ENCODE measurements at places on chromosomes 2 and 18. TPM values are rescaled to one million over a fixed set of nuclear protein-coding genes. Genes with fewer than 3 reads are reported as not detected.

Gene LOXHD1
- 0.70 TPM for polyA plus RNA-seq

Gene OST4
- 316 TPM for polyA plus RNA-seq

DNA sequence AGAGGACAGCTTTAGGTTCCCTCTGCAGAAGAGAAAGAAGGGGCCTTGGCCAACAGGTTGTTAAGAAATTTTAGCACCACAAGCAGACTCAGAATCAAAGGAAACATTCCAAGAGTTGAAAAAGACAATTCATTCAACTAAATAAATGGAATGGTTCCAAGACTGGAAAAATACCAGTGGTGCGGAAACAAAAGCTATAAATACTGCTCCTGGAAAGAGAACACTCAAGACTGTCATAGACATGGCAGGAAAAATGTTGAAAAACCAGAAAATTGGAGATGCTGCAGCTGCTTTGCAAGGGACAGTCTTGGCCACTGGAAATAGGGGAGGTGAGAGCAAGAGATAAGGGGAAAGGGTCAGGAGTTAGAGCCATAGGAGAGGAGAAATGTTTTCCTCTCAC, 312.7 kb upstream of the CYRIA start:
- peak; percentile 67 for DNase-seq

GRCh38 chr2:133570542-133570941, 2.3 kb upstream of the NCKAP5 start:
- DNase-seq: no peak

DNA sequence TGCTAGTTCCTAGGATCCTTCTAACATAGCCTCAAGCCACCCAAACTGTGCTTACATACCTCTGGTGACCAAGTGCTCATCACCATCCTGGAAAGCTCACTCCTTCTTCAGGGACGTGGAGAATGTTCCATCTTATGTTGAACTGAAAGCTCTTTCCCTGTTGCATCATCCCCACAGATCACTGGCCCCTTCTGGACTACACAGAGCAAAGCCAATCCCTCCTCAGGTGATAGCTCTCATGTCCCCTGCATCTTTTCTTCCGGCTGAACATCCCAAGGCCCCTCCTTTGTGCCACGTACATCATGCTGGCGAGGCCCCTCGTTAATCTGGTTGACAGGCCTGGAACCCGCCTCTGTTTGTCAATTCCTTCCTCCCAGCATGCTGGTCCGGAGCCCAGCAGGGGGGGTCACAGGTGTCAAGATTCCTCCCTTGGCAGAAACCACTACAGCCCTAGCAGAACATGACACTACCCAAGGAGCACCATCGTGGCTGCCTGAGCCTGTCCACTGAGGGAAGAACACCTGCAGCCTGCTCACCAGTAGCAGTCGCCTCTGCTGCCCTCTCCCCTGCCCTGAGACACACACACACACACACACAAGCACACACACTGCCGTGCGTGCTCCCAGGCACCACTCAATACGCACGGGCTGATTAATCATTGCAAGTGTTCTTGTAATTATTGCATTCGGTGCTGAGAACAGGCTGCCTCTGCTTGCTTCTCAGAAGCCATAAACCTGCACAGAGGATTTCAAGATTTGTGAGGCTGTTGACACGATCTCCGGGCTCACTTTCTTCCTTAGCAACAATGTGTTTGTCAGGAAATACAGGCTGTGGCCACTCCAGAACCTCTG, 6.3 kb upstream of the KCNK3 start:
- DNase-seq: no peak

DNA sequence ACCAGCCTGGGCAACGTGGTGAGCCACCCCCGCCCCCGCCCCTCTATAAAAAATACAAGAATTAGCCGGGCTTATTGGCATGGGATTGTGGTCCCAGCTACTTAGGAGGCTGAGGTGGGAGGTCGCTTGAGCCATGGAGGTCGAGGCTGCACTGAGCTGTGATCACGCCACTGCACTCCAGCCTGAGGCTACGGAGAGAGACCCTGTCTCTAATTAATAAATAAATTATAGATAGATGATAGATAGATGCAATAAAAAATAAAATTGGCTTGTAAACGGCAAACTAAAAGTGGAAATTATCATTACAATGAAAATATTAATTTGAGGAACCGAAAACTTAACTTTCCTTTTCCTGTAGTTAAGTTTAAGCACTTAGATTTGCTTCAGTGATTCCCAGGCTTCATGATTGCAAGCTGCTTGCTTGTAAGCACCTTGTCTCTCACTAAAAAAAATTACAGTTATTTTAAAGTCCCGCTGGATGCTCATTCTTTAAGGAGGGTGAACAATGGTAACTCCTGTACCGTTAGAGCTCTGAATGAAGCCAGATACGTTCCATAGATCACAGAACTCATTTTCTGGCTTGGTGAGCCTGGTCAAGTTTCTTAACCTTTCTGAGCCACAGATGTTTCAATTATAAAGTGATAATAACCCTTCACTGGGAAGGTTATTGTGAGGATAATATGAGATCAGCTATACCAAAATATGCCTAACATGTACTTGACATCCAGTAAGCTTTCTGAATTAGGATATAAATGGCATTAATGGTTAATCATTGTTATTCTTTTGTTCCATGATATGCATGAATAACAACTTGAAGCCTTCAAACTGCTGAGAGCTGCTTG, 9.3 kb upstream of the NARS1 start:
- no peak for DNase-seq

DNA sequence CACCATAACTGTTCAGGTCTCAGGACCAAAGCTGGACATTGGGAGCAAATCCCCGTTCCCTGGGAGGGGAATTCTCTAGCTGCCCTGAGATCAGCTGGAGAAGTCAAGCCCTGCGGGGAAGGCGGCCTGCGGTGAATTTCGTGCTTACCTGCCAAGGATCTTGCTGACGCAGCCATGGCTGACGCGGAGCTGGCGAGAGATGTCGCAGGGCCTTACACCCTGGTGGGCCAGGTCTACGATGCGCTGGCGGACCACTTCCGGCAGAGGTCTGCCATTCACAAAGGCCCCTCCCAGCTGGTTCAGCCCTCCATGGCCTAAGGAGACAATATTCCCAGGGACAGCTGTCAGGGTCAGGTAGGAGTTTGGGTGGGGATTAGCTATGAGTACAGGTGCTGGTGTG, 32.1 kb downstream of the PAX8 start:
- no peak for DNase-seq

- DNase-seq: no peak
These were observed 27.0 kb downstream of the FHL2 start for GRCh38 chr2:105371810-105372209.

GRCh38 chr2:109027702-109028101, 38.7 kb upstream of the EDAR start:
- no peak for DNase-seq

GRCh38 chr18:56431551-56431950, 206.8 kb downstream of the TXNL1 start:
- DNase-seq: no peak

DNA sequence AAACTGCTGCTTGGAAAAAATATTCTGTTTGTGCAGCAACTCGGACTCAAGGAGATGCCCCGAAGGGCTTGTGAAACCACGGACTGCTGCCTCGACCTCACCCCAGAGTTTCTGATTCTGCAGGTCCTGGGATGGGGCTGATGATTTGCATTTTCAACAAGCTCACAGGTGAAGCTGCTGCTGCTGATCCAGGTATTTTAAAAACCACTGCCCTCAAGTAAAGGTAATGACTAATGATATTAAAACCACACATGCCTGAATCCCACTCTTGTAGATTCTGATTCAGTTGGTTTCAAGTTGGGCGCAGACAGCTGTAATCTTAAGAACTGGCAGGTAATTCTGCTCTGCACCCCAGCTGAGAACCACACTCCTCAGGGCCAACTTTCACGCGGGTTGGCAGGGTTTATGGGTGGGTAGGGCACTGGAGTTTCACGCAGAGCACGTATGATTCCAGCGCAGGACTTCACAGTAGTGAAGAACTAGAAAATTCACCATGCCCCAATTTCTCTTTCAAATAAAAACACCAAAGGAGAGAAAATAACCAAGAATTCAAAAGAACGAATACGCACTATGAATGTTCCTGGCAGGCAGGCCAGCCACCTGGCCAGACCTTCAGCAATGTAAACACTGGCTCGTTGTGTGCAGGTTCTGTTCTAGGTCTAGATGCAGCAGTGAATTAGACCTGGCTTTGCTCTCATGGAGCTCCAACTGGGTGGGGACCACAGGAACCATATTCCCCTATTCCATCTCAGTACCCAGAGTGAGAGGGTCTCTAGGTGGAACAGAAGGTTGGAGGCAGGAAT, 74.6 kb upstream of the ZFP36L2 start:
- DNase-seq: no peak

- no peak for DNase-seq
These were observed 53.2 kb downstream of the ANO7 start for GRCh38 chr2:241241669-241242068.

DNA sequence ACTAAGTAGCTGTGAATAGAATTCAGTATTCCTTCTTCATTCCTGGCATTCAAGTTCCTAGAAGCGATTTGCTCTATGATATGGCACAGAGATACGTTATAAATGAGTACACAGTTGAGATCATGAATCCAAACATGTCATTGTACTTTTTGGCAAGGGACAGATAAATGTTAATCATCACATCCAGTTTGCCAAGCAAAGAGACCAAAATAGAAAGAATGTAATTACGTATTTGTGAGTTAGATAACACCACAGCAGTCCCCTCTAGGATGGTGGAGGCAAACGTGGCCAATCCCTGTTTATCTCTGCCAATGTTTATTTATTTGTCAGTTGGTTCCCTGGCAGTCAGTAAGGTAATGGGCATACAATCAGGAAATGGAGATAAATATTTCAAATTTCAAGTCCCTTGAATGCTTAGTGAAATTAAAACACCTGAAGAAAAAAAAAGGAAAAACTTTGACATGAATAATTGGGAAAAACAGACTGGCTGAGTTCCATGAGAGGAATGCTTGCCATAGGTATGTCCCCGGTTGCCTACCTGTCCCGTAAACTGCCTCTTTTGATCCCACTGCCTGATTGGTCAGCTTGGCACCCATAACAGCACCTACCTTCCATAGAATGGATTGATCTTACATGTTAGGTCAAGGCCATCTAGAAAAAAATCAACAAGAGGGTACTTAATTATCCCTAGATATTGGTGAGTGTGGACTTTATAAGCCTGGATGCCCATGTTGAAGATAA, 451.1 kb upstream of the NETO1 start:
- no peak for DNase-seq

Gene NEUROD1
- polyA plus RNA-seq: 1.2 TPM

Gene TTN
- polyA plus RNA-seq: 2.3 TPM

DNA sequence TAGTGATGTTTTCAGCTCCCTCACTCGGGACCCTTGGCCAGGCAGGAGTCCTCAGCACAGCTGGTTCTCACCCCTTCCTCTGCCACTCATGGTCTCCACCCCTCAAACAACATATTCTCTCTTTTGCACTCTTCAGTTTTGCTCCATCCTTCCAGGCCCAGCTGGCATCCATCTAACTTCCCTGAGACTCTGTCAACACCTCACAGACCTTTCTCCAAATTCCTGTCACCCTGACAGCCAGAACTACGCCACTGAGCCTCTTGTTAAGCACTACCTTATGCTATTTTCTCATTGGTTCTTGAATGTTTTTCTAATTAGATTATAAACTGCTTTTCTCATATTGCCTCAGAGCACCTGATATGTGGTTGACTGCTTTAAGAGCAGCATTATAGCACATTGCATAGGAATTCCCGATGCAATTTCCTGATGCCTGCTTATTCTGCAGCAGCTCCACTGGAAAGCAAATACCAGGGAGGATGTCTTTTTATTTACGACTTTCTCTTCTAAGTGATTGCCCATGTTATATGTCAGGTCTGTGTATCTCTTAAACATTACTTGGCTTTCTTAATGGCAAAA, 12.4 kb upstream of the INO80C start:
- no peak for DNase-seq

Gene GKN1
- not detected for polyA plus RNA-seq

Gene SP140
- 0.91 TPM for polyA plus RNA-seq

DNA sequence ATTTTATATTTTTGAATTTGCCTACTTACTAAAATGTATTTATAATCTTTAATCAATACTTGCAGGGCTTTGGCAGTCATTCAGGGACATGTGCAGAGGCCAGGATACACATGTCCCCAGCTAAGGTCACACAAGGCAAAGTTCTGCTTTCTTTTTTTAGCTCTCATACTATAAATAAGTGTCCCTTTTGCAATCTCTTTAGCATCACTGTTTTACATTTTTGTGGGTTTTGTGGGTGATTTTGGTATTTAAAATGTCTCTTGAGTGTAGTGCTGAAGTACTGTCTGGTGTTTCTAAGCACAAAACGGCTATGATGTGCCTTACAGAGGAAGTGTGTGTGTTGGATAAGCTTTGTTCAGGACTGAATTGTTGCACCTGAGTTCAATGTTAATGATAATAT, 309.0 kb upstream of the GULP1 start:
- no peak for DNase-seq

DNA sequence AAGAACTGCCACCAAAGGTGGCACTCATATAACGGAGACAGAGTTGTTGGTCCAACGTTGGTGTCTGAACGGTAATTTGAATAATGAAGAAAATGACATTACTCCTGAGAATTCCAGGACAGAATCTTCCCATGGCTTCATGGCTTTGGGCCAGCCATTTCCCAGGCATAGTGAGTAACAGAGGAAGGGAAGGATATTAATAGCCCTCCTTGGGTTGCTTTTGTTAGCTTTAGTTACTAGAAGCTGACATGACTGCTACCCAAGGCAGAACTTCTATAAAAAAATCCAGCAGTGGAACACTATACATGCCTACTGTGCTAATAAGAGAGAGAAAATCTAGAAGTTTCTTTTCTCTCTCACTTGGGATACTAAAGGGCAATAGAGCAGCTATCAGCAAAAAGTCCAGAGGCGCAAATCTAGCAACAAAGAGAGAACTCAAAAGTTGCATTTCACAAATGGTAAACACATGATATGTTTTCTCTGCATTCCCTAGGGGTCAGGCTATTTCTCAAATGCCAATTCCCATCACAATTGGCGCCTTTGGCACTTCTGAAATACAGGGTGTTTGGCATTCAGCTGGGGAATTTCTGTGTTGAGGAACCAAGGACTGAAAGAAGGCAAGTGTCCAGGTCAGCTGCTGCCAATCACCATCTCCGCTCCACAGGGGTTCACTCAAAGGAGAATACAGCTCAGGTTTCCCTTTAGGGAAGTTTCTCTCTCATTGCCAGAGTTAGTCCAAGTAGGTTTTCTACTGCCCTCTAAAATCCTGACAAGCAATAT, 160.8 kb upstream of the KYNU start:
- DNase-seq: no peak

- DNase-seq: no peak
These were observed 44.2 kb downstream of the RRM2 start for GRCh38 chr2:10166676-10167292.

Gene ABCG8
- polyA plus RNA-seq: 0.70 TPM

Gene CRYGC
- not detected for polyA plus RNA-seq

- no peak for DNase-seq
These were observed 146.7 kb downstream of the TSN start for GRCh38 chr2:121902171-121902591.
